ENCODE measurements at places on chromosomes 3 and 15.

- no peak for DNase-seq
Observed at GRCh38 chr15:85004550-85004949, 22.9 kb downstream of the PDE8A start.

DNA sequence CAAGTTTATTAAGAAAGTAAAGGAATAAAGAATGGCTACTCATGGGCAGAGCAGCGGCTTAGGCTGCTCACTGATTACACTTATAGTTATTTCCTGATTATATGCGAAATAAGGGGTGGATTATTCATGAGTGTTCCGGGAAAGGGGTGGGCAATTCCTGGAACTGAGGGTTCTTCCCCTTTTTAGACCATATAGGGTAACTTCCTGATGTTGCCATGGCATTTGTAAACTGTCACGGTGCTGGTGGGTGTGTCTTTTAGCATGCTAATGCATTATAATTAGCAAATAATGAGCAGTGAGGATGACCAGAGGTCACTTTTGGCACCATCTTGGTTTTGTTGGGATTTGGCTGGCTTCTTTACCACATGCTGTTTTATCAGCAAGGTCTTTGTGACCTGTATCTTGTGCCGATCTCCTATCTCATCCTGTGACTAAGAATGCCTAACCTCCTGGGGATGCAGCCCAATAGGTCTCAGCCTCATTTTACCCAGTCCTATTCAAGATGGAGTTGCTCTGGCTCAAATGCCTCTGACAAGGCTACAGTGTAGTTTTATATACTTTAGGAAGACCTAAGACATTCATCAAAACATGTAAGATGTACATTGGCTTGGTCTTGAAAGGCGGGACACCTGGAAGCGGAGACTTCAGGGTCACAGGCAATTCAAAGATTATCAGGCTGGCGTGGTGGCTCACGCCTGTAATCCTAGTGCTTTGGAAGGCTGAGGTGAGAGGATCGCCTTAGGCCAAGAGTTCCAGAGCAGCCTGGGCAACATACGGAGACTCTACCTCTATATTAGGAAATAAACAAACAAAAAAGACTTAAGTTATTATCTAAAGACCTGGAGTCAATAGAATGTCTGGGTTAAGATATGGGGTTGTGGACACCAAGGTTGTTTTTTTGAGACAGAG, 3.2 kb upstream of the BLOC1S6 start:
- DNase-seq = no peak

DNA sequence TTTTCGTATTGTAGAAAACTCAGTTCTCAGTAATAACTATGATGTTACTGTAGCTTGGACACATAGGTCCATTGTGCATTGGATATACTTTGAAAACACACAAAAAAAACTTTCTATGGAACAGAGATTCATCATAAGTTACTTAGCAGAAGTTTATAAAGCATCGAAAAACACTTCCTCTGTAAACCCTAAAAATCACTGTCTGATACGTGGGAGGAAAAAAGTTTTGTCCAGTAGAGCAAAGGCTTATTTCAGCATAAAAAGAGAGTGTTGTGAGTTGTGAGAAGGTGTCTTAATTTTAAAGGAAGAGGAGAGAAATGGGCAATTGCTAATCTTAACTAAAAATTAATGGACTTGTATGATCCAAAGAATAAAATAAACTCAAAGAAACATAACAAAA, 64.8 kb downstream of the OSTN start:
- no peak for DNase-seq

GRCh38 chr15:95266451-95267061, 1035.2 kb downstream of the MCTP2 start:
- DNase-seq = peak; percentile 68

DNA sequence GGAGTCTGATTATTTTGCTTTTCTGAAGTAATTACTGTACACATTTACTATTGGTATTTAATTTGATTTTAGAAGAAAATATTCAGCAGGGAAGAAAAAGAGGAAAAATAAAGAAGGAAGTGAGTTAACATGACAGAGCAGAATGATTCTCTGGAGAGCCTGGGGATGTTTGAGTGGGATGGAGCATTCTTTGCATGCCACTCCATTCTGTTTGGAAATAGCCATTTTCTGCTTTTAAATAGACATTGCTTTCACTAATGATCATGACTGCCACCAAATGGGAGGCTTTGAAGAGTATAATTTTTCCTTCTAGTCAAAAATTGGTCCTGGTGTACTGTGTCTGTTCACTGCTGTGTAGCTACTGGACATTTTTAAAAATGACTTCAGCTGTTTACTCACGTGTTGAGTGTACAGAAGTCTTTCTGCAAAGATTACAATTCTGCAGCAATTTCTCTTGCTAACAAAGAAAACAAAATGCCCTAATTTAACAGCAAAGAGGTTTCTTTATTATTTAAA, 196.1 kb downstream of the RYR3 start:
- peak; percentile 8 for DNase-seq

DNA sequence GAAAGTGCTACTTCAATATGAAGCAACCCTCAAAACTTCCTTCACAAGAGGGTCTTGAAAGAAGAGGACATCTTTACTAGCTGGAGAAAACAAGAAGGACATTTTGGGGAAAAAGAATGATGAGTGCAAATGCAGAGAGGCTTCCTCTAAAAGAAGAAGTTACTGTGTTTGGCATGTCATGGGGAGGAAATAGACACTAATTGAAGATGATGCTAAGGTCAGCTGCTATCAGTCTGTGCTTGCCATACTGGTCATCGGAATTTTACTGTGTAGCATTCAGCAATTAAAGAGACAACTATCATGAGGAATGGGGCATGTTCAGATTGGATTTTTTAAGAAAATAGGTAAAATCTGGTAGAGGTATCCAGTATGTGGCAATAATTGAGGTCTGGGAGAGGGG, 60.0 kb downstream of the THRB start:
- DNase-seq = no peak

DNA sequence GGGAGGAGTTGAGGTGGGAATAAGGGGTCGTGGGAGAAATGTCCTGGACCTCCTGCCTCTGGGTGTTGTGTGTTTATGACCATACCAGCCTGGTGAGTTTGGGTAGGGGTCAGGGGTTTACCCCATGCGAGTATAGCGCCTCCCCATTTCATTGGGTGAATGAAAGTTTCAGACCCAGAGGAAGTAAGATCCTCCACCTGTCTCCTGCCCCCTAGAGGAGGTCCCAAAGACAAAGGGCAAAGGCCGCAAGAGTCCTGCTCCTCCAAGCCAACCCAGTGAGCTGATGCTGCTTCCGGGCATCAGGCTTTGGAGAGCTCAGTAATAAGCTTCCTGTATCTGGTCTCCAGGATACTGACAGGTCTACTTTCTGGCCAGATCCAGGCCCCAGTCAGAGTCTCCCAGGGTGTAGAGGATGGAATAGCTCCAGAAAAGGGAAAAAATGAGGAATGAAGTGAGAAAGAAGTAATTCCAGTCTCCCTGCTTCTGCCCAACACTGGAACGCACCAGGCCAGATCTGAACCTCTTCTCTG, 6.4 kb upstream of the TBC1D21 start:
- no peak for DNase-seq

GRCh38 chr15:44694416-44694815, 16.7 kb downstream of the PATL2 start:
- DNase-seq = peak; percentile 30

DNA sequence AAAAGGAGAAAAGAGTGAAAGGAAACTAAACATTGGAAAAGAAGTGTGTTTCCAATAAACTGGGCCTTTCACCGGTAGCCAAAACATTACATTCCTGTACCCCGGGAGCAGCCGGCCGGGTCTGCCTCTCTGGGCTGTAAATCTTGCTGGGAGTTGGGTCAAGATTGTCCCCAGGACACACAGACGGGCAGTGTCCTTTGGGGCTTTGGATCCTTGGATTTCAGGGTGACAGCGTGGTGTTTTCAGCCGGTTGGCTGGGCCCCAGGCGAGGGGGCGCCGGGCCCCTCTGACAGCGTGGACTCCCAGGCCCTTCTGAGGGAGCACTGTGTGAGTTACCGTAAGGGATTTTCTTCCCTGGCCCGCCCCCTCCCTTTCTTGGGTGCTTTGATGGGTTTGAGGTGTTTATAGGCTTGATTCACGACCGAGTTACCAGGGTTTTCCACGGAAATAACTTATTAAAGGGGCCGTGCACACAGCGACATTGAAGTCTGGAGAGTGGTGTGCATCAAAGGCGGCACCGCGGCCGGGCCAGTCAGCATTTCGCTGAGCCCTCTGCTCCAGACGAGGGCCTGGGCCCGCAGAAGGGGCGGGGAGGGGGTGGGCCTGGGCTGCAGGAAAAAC, 27.4 kb downstream of the SMAD6 start:
- peak; percentile 55 for DNase-seq

DNA sequence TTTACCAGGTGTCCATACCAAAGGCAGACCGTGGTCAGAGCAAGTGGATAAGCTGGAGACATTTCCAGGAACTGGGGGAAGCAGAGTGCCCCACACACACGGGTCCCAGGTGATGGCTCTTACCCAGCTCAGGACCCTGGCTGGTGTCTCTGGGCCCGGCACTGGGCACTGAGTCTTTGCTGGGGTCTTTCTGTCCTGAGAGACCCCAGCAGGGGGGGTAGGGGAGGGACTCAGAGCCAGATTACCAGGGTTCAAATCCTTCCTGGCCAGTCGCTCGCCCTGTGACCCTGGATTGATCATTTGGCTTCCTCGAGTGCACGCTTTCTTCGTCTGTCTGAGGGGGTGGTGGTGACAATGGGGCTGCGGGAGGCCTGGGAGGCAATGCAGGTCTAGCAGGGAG, 95.7 kb downstream of the PLXNA1 start:
- no peak for DNase-seq

DNA sequence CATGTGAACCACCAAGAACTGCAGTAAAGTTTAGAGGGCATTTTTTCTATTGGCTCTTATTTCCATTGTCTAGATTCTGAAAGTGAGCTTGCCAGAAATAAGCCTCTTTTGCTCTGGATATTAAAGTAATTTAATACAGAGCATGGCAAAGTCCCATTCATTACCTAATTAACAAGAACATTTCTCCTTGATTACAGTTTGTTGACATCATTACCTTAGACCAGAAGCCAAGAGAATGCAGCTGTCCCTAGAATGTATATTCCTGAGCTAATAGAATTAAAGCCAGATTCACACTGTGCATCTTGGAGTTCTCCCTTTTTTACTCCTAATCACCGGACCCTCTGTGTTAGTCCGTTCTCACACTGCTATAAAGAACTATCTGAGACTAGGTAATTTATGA, 46.4 kb upstream of the TM4SF4 start:
- DNase-seq = no peak

DNA sequence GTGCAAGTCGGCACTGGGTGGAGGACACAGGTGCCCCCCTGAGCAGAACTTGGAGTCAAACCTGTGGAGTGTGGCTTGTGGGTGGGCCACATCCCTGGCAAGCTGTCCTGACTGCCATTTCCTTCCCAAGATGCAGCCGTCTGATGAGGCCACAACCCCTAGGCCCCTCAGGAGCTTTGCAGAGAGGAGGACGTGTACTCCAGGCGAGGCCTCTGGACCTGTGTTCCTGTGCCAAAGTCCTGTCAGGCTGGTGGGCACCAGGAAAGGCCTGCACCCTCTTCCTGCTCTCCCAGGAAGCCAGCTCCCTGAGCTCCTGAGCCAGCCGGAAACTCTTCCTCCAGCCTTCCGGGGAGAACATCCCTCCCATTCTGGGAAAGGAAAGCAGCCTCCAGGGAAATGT, 48.5 kb downstream of the CMTM6 start:
- DNase-seq = no peak

DNA sequence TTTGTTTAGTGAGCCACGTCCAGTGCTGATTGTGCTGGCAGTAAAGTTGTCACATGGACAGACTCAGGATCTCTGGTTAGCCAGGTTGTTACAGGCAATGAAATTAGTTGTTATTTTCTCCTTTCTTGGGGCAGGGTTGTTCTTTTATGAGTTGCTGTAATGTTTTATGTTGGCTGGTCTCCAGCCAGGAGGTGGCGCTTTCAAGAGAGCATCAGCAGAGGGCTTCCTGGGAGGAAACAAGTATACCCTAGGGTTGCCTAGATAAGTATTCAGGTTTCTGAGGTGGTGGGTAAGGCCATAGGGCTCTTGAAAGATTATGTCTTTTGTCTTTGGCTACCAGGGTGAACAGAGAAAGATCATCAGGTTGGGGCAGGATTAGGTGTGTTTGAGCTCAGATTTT, 14.5 kb upstream of the CFAP20DC start:
- DNase-seq = no peak

- DNase-seq = peak; percentile 40
Observed at GRCh38 chr3:24598695-24599470, 104.2 kb upstream of the THRB start.

DNA sequence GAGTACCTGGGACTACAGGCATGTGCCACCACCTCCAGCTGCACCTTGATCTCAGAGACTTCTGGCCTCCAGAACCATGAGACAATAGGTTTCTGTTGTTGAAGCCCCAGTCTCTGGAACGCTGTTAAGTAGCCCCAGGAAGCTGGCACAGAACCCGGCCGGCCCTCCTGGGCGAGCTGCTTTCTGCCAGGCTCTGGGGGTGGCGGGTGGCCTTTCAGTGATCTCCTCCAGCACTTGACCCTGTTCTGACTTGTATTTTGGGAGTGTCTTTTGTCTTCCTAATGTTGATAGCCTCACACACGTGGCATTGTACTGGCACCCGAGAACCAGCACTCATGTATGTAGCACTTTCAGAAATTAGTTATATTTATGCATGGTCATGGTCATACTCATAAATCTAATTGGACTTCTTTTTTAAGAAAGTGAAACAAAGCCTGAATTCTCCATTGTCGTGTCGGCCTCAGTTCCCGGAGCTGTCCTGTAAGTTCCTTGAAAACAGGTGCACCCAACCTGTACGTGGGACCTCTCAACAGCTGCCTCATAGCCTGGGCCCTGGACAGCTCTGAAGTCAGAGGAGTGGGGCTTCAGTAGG, 74.0 kb downstream of the TFRC start:
- DNase-seq = no peak

GRCh38 chr3:175270866-175271265, 411.7 kb downstream of the NAALADL2 start:
- DNase-seq = no peak

DNA sequence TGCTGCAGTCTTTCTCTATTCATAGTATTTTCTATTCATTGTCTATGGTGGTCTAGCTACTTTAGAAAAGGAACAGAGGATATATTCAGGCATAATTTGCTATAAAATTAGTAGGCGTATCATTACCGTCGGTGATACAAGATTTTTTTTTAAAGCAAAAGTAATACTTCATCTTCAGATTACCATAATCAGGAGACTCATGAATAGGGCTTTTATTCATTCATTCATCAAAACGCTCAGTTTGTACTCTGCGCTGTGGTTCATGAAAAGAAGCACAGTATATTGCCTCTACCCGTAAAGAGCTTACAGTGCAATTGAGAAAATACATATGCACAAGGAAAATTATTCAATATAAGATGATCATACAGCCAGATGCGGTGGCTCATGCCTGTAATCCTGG, 136.7 kb upstream of the CHRM5 start:
- DNase-seq = no peak

All from AG10803 (cell line).